ENCODE measurements at places on chromosomes 3 and 15.

- no peak for DNase-seq
These were observed 38.3 kb downstream of the PXYLP1 start for GRCh38 chr3:141269961-141270360.

GRCh38 chr3:156106721-156107373, 13.5 kb upstream of the KCNAB1 start:
- no peak for DNase-seq

DNA sequence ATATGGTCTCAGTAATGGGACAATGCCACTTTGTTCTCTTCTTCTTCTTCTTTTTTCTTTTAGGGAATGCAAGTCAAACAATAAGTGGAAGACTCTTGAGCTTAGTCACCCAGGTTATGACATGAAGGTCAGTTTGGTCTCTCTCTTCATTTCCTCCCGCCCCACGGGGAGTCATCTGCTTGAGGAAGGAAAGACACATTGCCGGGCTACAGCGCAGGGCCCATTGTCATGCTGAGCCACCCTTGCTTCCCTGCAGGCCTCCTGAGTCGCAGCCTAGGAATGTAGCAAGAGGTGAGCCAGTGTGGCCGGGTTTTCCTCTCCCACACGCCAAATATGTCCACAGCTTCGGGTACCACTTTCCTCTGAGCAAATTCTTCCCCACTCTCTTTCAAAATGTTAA, 47.6 kb downstream of the RAP2B start:
- peak; percentile 45 for DNase-seq

- no peak for DNase-seq
These were observed 1.2 kb downstream of the MKRN3 start for GRCh38 chr15:23566651-23567050.

DNA sequence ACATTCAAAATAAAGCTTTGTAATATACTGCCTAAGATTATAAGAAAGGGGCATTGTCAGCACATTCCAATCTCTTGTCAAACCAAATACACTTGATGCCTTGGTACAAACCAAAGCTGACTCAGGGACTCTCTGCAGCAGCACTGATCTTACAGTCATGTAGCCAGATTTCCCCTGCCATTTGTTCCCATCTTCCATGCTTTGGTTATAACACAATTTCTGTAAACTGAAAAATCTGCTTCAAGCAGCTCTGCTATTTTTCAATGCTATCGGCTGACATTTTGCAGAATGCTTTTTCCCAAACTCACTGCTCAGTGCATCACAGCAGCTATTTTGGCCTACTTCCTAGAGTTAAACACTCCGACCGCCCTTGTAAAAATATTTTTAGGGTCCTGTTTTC, 18.2 kb downstream of the PLOD2 start:
- peak; percentile 82 for DNase-seq

DNA sequence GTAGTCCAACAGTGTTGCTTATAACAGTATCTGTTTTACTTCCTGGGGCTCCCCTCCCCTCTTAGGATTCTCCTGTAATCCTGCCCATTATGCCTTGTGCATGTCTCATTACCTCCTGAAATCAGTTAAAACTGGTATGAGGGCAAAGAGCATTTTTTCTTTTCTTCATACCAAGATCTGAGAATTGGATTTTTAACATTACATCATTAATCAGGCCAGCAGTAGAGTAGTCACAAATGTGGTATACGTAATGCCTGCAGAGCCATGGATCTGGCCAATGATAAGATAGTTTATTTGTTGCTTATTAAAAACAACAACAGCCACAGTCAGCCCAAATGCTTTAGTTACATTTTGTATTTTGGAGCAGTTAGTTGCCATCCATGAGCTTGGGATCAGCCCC, 23.2 kb downstream of the ARID3B start:
- DNase-seq = no peak

DNA sequence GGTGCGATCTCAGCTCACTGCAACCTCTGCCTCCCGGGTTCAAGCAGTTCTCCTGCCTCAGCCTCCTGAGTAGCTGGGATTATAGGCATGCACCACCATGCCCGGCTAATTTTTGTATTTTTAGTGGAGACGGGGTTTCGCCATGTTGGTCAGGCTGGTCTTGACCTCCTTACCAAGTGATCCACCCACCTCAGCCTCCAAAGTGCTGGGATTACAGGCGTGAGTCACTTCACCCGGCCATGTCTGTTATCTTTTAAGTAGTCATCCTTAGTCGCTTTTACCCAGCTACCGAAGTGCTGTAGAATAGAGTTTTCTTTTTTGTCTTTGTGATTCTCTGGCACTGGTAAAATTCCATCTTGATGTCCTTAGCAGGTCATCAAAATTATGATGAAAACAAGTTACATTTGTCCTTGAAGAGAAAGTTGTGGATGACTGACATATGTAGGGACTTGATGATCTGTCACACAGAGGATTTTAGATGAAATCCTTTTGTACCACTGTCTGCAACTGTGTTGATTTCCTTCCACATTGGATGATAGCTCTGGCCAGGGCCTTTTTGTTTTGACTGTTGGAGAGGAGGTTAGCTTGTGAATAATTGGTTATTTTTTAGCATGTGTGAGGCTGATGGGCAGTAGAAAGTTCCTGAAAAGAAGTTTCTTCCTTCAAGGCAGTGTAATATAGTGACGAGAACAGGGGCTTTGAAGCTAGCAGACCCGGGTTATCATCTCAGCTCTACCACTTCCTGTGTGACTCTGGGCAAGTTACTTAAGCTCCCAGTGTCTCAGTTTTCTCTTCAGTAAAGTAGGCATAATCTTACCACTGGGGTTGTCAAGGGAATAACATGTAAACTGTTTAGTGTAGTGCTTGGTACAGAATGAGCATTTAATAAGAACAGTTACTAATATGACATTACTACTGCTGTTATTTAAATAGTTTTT, 18.8 kb downstream of the ATG7 start:
- peak; percentile 46 for DNase-seq

GRCh38 chr15:48470096-48470495, 138.9 kb downstream of the DUT start:
- DNase-seq = no peak

- no peak for DNase-seq
These were observed 27.4 kb upstream of the GHSR start for GRCh38 chr3:172475703-172476102.

GRCh38 chr3:24088782-24089181, 143.7 kb downstream of the NR1D2 start:
- peak; percentile 60 for DNase-seq

- no peak for DNase-seq
These were observed 31.9 kb downstream of the SMAD6 start for GRCh38 chr15:66733976-66734375.

GRCh38 chr15:92510163-92510882, 116.6 kb downstream of the ST8SIA2 start:
- DNase-seq = no peak

DNA sequence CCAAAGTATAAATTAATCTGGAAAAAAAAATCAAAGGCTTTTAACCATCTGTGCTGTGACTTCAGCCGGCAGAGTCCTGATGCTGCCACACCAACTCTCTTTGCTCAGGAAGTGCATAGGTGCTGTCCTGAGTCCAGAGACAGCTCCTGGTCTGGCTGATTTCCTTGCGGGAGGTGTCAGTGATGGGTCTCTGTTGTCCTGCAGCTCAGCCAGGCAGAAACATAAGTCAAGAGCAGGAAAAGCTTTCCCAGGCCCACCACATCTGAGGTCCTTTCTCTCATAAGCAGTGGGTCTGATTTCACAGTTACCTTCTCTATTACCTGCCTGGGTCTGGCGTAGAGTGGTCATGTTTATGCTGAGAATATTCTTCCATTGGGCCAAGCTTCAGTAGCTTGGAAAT, 19.4 kb downstream of the CHST2 start:
- no peak for DNase-seq

DNA sequence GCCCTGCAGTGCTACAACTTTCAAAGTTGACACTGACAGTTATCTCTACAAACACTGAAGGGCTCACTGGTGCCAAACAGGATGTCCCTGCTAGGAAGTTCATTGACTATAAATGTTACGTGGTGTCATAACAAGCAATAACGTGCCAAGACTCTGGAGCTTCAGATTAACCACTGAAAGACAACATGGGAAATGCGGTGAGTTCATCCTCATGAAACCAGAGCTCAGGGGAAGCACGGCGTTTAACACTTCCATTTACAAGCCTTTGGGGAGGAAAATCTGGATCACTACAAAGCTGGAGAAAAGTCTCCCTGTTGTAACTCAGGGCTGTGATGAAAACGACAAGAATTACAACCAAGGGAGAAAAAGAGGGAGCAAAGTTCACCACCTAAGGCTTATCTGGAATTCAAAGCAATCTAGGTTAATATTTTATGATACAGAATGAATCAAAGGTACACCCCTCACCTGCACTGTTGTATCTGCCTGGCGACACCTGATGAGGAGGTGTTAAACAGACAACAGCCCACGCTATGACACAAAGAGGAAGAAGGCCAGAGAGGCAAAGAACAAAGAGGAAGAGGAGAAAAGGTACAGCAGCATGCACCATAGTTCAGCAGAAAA, 27.0 kb downstream of the SHQ1 start:
- DNase-seq = peak; percentile 54

- peak; percentile 81 for DNase-seq
These were observed 105.5 kb downstream of the IQSEC1 start for GRCh38 chr3:12967606-12968351.

DNA sequence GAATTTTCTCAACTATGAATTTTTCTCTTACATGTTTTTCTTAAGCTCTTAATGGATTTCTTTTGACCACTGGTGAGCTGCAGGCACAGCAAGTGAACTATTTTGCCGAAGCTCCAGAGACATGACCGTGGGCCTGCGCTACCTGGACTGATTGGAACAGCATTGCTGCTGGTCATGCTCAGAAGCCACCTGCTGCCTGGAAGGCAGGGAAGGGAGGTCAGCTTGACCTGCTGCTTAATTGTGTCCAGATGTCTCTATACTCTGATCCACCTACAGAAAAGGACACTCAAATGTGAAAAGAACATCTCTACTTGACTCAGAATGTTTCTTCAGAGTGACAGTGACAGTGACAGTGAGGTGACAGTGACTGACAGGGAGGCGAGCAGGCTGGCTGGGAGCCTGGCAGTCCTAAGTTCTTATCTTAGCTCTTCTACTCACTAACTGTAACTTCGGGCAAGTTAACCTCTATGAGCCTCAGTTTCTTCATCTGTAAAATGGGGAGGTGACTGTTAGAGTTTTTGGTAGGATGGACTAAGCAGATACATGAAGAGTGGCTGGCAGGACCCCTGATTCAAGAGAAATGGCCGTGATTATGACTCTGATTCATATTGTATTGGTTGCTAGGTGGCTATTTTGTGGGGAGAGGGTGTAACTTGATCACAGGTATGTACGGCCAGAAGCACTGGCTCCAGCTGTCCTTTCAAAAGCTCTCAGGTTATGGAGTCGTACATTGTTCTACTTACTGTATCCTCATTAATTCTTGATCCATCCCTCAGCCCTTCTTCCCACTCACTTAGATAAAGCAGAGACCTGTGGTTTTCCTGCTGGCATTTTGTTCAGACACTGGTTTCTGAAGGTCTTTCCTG, 54.8 kb upstream of the DLG1 start:
- peak; percentile 93 for DNase-seq

GRCh38 chr3:115671761-115672455, 48.6 kb downstream of the GAP43 start:
- peak; percentile 43 for DNase-seq

- peak; percentile 79 for DNase-seq
These were observed 5.3 kb downstream of the TM4SF4 start for GRCh38 chr3:149479621-149480325.

- DNase-seq = no peak
These were observed 462.7 kb upstream of the ATP11B start for GRCh38 chr3:182330646-182331045.

- DNase-seq = no peak
These were observed 138.4 kb upstream of the LRRC3B start for GRCh38 chr3:26484140-26484539.

DNA sequence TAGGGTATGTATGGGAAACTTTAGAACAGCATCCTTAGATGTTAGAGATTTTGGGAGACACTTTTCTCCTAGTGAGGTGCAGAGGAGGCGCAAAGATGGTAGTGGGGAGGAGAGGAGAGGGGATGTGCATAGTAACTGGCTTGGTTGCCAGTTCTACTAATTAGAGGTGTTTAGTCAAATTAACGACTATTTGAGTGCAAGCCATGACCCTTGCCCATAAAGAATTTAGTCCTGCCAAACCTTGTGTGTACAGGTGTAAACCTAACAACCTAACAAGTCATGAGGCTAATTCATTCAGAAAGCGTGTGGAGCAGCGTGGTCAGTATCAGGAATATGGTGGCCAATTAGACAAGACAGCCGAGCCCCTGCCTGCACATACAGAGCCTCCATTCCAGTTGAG, 62.2 kb upstream of the SEC22A start:
- no peak for DNase-seq

- DNase-seq = no peak
These were observed 34.0 kb downstream of the ESYT3 start for GRCh38 chr3:138468451-138468850.

- no peak for DNase-seq
These were observed 1.1 kb downstream of the GASK1A start for GRCh38 chr3:42980209-42980608.

DNA sequence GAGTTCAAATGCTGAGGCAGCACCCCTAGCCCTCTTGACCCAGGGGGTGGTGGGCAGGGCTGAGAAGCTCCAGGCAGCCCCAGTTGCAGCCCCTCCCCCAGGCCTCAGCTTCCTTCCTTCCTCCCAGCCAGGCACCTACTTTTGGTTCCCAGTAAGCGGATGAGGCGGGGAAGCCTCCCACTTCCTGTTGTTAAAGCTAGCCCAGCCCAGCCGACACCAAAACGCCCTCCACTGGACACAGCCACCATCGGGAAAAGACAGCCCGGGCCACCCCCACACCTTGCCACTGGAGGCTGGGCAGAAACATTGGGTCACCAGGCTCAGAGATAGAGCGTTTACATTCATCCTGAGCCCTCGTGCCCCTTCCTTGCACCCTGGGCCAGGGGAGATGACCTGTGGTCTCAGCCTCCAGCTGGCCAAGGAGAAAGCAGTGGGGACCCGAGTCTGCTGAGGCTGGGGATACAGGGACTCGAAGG, 3.5 kb downstream of the DUSP7 start:
- DNase-seq = peak; percentile 79

DNA sequence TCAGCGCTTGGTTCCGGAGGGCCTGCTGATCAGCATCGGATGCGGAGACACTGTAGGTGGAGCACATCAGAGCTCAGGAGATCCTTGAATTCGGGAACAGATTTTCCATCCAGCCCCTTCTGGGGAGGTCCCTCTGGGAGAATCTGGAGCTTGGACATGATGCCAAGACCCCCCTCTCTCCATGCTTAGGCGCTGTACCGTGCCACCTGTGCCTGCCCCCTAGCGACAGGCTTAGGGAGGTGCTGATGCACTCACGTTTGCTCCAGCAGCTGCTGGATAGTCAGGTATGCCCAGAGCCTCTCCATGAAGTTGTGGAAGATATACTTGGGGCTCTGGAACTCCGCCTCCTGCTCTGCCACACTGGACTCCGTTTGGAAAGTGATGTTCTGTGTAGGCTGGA, 9.7 kb downstream of the ITIH4 start:
- no peak for DNase-seq

DNA sequence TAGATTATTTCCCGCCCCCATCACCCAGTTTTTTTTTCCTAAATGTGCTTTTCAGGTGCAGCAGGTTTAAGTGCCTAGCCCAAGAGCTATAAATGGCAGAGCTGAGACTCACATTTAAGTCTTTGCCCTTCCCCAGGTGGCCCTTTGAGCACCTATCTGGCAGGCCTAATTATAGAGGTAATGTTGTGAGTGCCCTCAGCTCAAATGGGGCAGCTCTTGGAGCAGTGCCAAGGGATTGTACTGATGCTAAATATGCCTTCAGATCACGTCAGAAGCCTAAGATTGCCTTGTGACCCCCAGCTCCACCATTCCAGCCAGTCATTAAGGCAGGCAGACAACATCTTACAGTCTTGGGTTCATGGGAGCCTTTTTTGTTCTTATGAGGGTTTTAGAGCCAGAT, 159.5 kb downstream of the RPLP1 start:
- DNase-seq = no peak

GRCh38 chr3:35931867-35932266, 292.5 kb downstream of the ARPP21 start:
- no peak for DNase-seq

All from fibroblast of lung (primary cell).